Caki2 (cell line): ENCODE measurements at places on chromosomes 7 and 10. TPM values are rescaled to one million over a fixed set of nuclear protein-coding genes. Genes with fewer than 3 reads are reported as not detected.

DNA sequence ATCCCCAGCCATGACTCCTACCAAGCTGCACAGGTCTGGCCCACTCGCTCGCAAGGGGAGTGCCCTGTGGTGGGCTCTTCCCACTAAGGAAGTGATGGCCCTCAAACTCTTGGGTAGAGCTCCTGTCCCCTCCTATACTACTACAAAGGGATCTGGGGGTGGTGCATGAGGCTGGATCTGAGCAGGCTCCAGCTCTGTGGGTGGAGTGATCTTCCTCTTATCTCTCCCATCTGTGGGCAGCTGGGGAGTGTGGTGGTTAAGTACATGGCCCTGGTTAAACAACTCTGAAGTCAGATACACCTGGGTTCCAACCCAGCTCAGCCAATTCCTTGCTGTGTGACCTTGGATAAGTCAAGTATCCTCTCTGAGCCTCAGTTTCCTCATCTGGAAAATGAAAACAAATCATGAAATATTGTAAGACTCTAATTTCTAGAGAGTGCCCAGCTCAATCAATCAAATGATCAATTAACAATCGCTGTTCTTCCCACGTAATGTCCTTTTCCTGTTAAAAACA is 17.4 kb downstream of the DDIT4 start:
- no peak for DNase-seq

EVX1 gene
- not detected in 2 replicates for total RNA-seq

- no peak for DNase-seq
These were observed 16.2 kb downstream of the PNLIPRP2 start for GRCh38 chr10:116636976-116637375.

CDC14C gene
- not detected in 2 replicates for total RNA-seq

DNA sequence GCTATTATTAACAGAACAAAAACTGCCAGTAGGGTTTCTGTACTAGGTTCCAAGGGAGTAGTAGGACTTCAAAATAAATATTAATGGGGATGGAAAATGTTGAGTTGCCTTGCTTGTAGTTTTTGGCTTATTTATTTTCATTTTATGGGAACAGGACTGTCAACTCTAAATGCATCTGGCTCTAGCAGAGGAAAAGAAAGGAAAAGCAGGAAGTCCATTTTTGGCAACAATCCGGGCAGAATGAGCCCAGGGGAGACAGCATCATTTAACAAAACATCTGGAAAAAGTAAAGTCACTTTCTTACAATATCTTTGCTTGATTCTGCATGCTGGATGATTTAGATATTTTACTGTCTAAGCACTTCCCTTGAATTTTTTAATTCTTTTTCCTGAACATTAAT is 69.4 kb downstream of the NOC3L start:
- DNase-seq, result no peak

GRCh38 chr7:86407291-86407690 is 236.4 kb upstream of the GRM3 start:
- no peak for DNase-seq

PTPRZ1 gene
- not detected in 2 replicates for total RNA-seq

DNA sequence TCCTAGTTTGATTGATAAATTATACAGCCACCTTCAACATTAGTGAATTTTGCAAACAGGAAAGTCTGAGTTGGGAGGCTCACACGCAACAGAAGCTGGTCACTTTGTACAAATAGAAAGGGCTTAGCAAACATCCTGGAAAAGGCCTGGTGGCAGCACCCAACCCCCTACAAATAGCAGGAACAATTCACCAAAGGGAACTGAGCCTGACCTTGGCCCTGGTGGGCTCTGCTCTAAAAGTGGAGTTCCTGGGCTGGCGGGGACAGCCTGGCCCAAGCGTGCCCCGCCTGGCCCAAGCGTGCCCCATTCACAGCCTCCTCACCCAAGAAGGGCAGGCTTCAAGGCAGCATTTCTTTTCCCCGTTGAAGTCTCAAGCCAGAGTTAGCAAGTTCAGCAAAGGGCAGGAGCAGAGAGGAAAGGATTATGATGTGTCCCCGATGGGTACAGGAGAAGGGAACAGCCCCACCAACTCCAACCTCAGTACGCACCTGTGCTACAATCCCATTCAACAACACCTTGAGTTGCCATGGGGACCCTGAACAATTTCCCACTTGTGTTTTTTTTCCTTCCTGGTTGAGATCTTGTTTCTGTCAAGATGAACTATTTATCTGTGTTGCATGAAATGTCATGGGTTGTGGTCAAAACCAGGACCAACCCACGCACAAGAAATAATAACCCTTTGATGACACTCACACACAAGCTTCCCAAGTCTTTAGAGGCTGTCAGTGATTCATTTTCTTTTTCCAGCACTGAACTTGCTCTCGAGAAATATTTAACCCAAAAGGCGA is 43.4 kb downstream of the RGS10 start:
- DNase-seq, result no peak

- DNase-seq, result no peak
These were observed 21.6 kb downstream of the IRF5 start for GRCh38 chr7:128959296-128959695.
